ENCODE measurements at places on chromosomes 5 and 9.

DNA sequence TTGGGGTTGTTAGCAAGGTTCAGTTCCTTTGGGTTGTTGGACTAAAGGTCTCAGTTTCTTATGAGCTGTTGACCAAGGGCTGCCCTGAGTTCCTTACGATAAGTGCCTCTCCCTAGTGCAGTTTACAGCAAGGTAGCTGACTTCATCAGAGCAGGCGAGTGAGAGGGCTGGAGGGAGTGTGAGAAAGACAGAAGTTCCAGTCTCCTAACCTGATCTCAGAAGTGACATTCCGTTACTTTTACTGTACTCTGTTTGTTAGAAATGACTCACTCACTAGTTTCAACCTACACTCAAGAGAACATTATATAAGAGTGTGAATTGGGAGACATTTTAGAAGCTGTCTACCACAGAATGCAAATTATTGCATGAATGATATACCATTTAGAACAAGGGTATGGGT lies 21.2 kb upstream of the IL31RA start:
- no peaks in the 10 kb centered on the region for H3K4me1 ChIP-seq
- H3K27ac ChIP-seq = no peak overlapping the region
- no peaks in the 10 kb centered on the region for H3K36me3 ChIP-seq
- H3K27me3 ChIP-seq = no peaks in the 10 kb centered on the region
- DNase-seq = no peak
- no peak overlapping the region for H3K4me3 ChIP-seq

GRCh38 chr5:24609706-24610105 lies 35.1 kb downstream of the CDH10 start:
- no peaks in the 10 kb centered on the region for H3K27me3 ChIP-seq
- no peak overlapping the region for H3K27ac ChIP-seq
- H3K4me1 ChIP-seq = no peaks in the 10 kb centered on the region
- no peak for DNase-seq
- no peak overlapping the region for H3K4me3 ChIP-seq
- no peaks in the 10 kb centered on the region for H3K36me3 ChIP-seq

DNA sequence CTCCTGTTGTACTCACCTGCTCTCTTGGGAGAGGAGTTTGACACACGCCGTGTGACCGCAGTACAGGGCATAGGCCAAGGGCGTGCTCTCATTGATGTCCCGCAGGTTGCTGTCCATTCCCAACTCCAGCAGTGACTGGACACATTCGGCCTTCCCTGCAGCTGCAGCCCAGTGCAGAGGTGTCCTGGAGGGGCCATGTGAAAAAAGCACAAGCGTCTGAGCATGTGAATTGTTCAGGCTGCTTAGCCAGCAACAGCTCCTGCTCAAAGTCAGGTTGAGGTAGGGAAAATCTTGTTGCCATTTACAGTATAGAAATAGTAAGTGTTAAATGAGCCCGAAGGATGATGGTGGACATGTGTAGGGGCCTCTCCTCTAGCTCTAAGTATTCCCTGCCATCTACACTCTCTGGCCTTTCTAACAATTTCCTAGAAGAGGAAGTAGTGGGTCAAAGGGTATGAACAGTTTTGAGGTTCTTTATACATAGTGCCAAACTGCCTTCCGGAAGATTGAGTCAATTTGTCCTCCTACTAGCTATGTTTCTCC lies 116.5 kb downstream of the ANKRD55 start:
- H3K27ac ChIP-seq = no peak overlapping the region
- no peaks in the 10 kb centered on the region for H3K27me3 ChIP-seq
- DNase-seq = peak; percentile 38
- H3K4me1 ChIP-seq = peaks cover 19% of the 10 kb centered on the region
- H3K36me3 ChIP-seq = no peaks in the 10 kb centered on the region

DNA sequence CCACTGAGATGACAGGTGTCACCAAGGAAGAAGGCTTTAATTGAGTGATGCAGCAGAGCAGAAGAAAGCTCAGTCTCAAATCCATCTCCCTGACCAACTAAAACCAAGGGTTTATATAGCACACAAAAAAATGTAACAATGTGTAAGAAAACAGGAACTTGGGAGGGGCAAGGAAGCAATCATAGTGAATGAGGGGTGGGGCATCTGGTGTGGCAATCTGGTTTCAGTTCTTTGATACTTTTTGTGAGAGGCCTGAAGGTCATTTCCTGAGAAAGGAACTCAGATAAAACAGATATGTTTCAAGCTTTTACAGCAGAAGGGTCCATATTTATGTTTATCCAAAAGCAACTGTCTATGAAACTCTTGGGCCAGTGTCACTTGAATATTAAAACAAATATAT lies 19.7 kb downstream of the CD180 start:
- no peak overlapping the region for H3K4me3 ChIP-seq
- H3K27me3 ChIP-seq = no peaks in the 10 kb centered on the region
- peaks cover 20% of the 10 kb centered on the region for H3K4me1 ChIP-seq
- peak; percentile 75 for DNase-seq

DNA sequence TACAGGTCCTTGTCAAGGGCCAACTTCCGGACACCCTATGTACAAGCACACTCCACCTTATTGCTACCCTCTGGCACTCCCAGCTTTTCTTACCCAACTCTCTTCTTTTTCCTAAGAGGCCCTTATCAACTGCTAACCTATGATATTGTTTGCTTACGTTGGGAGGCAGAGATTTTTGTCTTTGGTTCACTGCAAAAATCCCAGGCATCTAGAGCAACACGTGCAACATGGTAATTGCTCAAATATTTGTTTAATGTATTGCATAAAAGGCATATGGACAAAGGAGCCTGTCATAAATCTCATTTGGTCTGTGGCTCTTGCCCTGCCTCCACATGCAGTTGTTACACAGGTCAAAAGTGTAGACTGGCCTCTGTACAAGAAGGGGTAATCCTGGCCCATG lies 35.8 kb upstream of the ATP10B start:
- no peak overlapping the region for H3K27ac ChIP-seq
- no peak overlapping the region for H3K4me3 ChIP-seq
- DNase-seq = no peak
- no peaks in the 10 kb centered on the region for H3K4me1 ChIP-seq
- H3K27me3 ChIP-seq = no peaks in the 10 kb centered on the region

DNA sequence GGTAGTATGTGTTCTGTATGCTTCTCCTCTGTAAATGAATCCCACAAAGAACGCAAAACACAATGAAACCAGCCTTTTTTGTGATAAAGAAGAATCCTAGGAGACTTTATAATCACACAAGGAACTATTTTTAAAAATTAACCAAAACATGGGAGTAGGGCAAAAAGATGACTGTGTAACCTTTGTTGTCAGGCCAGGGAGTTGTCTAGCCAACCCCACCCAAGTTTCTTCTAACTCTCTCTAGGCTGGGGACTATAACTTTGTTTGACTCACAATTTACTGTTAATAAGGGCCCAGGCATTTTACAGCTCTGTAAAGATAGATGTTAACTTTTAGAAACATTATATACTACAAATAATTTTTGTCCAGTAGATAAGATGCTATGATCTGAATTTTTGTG lies 176.1 kb downstream of the ADAMTS12 start:
- no peak for DNase-seq
- H3K36me3 ChIP-seq = no peaks in the 10 kb centered on the region
- H3K27ac ChIP-seq = no peak overlapping the region
- H3K4me1 ChIP-seq = peaks cover 47% of the 10 kb centered on the region

GRCh38 chr5:136350343-136350742 lies 15.0 kb downstream of the TRPC7 start:
- H3K4me3 ChIP-seq = no peak overlapping the region
- no peak overlapping the region for H3K27ac ChIP-seq
- H3K36me3 ChIP-seq = no peaks in the 10 kb centered on the region
- no peaks in the 10 kb centered on the region for H3K4me1 ChIP-seq
- no peaks in the 10 kb centered on the region for H3K27me3 ChIP-seq
- DNase-seq = no peak

- H3K36me3 ChIP-seq = no peaks in the 10 kb centered on the region
- no peak overlapping the region for H3K4me3 ChIP-seq
- H3K4me1 ChIP-seq = no peaks in the 10 kb centered on the region
- H3K27me3 ChIP-seq = no peaks in the 10 kb centered on the region
Measured at GRCh38 chr9:28031521-28032267, 458.4 kb upstream of the C9orf72 start.

GRCh38 chr9:123073991-123074422 lies 40.5 kb downstream of the GPR21 start:
- no peaks in the 10 kb centered on the region for H3K27me3 ChIP-seq
- H3K36me3 ChIP-seq = peaks cover 74% of the 10 kb centered on the region
- H3K4me1 ChIP-seq = no peaks in the 10 kb centered on the region
- no peak overlapping the region for H3K4me3 ChIP-seq
- H3K27ac ChIP-seq = no peak overlapping the region

GRCh38 chr9:137494104-137494544 lies 35.0 kb upstream of the NSMF start:
- peak overlapping the region; percentile 51 for H3K27ac ChIP-seq
- peaks cover 17% of the 10 kb centered on the region for H3K4me1 ChIP-seq
- no peaks in the 10 kb centered on the region for H3K27me3 ChIP-seq

- no peak for DNase-seq
- peaks cover 40% of the 10 kb centered on the region for H3K36me3 ChIP-seq
- H3K4me1 ChIP-seq = no peaks in the 10 kb centered on the region
- H3K4me3 ChIP-seq = no peak overlapping the region
- no peak overlapping the region for H3K27ac ChIP-seq
Measured at GRCh38 chr5:1077491-1078020, 34.3 kb downstream of the SLC12A7 start.

- H3K27ac ChIP-seq = no peak overlapping the region
- H3K27me3 ChIP-seq = no peaks in the 10 kb centered on the region
- H3K36me3 ChIP-seq = no peaks in the 10 kb centered on the region
- no peaks in the 10 kb centered on the region for H3K4me1 ChIP-seq
Measured at GRCh38 chr5:93510626-93511380, 70.2 kb downstream of the NR2F1-AS1 start.

GRCh38 chr9:38295764-38296163 lies 96.7 kb upstream of the ALDH1B1 start:
- H3K4me1 ChIP-seq = no peaks in the 10 kb centered on the region
- H3K4me3 ChIP-seq = no peak overlapping the region
- H3K27ac ChIP-seq = no peak overlapping the region
- H3K36me3 ChIP-seq = no peaks in the 10 kb centered on the region
- DNase-seq = no peak
